ENCODE measurements at places on chromosomes 3 and 15. TPM values are rescaled to one million over a fixed set of nuclear protein-coding genes. Genes with fewer than 3 reads are reported as not detected.

Gene TAMM41
- total RNA-seq: 25.7 TPM

DNA sequence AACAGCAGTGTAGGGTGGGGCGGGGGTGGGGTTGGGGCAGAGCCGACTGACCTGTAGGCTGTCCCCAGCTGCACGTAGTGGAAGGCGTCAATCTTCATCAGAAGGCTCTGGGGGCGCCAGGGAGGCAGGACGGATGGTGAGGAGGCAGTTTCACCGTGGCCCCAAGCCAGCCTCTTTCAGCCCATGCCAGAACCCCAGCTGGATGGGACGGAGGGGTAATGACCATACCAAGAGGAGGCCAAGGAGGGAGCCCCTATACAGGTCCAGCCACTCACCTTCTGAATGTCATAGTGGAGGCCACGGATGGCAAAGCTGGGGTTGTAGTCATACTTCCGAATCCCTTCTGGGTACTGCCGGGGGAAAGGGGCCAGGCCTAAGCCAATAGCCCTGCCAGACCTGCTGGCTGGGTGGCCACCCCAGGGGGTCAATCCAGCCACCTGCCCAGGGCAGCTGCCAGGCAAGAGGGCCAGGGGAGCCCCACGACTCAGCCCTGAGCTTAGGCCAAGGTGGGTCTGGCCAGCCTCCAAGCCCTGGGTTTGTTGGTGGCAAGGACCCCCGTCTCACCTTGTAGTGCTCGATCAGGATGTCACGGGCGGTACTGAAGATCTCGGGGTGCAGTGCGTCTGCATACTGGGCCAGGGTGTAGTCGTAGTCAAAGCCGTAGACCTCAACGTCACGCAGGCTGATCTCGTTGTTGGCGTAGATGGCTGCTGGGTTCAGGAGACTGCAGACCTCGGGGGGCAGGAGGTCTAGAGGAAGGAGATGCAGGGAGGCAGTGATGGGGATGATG is 4.9 kb downstream of the NT5DC2 start:
- no peak for DNase-seq

Gene CA12
- not detected for total RNA-seq

GRCh38 chr3:4750306-4750968 is 228.8 kb upstream of the BHLHE40 start:
- peak; percentile 9 for DNase-seq

Gene UCN2
- not detected for total RNA-seq

Gene ISG20
- total RNA-seq: 257 TPM

GRCh38 chr3:94433811-94434210 is 370.9 kb downstream of the NSUN3 start:
- DNase-seq: no peak

DNA sequence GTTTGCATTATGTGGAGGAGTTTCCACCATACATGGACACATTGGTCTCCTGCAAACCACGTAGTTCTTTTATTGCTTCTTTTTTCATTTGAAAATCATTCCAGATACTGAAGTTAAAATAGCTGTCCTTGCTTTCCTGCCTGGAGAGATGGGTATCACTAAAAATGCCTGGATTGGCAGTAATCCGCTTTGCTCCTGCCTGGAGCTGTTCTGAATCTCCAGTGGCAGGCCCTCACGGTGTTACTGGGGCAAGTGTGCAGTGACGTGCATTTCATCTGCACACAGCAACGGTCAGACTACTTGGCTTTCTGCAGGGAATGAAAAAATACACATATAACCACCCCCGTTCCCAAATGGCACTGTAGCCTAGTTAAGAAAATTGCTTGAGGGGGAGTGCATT is 272.9 kb downstream of the IL5RA start:
- DNase-seq: no peak

Gene PCSK6
- 1.1 TPM for total RNA-seq

DNA sequence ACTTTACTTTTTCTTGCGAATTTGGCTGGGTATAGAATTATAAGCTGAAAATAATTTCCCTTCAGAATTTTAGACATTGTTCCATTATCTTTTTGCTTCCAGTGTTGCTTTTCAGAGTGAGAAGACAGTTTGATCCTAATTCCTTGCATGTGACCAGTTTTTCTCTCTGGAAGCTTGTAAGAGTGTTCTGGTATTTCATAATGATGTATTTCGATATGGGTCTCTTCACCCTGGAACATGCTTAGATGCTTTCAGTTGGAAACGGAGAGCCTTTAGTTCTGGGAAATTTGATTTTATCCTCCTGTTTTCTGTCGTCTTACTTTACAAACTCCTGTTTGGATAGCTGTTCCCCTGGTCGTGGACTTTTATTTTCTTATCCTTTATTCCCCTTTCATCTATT is 13.9 kb downstream of the ALPK3 start:
- no peak for DNase-seq

GRCh38 chr3:18258492-18258891 is 166.6 kb downstream of the SATB1 start:
- DNase-seq: no peak

DNA sequence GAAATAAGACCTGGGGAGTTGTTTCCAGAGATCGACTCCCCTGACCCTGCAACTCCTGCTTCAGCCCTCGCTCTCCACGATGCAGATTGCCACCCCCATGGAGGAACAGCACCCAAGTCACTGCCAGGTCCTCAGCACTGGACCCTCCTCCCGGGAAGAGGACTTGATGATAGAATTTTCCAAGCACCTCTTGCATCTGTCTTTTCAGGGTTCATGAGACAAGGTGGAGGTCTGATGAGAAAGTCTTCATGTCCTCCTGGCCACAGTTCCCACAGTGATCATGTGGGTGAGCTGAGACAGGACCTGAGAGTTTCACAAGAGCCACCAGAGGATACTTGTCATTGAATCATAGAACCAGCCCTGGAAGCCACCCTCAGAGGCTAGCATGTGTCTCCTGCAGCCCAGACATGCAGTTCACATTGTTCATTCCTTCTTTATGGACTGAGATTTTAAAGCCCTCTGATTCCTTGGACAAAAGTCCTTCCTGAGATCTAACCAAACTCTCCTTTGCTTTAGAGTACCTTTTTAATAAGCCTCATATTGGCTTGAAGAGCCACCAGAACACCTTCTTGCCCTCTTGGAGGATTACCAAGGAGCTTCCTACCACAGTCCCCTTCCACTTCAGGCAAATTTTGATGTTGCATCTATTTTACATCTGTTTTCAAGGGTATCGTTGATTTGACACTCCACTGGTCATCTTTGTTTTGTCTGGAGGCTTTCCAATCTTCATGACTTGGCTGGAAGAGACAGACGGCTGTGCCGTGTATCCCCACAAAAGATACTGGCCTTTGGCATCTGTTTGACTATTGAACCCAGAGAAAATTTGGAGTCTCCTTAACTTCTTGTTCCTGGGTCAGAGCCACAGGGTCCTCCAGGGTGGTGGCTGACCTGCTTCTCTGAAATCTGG is 224.8 kb upstream of the BHLHE40 start:
- no peak for DNase-seq

DNA sequence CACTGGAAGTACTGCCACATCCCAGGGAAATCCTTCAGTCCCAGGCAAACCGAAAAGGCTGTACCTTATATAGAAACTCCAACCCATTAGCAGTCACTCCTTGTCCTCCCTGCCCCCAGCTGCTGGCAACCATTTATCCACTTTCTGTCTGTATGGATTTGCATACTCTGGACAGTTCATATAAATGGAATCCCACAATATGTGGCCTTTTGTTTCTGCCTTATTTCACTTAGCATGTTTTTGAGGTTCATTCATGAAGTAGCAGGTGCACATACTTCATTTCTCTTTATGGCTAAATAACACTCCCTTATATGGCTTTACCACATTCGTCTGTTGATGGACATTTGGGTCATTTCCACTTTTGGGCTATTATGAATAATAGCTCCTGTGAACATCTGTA is 51.6 kb upstream of the CMTM8 start:
- DNase-seq: no peak

DNA sequence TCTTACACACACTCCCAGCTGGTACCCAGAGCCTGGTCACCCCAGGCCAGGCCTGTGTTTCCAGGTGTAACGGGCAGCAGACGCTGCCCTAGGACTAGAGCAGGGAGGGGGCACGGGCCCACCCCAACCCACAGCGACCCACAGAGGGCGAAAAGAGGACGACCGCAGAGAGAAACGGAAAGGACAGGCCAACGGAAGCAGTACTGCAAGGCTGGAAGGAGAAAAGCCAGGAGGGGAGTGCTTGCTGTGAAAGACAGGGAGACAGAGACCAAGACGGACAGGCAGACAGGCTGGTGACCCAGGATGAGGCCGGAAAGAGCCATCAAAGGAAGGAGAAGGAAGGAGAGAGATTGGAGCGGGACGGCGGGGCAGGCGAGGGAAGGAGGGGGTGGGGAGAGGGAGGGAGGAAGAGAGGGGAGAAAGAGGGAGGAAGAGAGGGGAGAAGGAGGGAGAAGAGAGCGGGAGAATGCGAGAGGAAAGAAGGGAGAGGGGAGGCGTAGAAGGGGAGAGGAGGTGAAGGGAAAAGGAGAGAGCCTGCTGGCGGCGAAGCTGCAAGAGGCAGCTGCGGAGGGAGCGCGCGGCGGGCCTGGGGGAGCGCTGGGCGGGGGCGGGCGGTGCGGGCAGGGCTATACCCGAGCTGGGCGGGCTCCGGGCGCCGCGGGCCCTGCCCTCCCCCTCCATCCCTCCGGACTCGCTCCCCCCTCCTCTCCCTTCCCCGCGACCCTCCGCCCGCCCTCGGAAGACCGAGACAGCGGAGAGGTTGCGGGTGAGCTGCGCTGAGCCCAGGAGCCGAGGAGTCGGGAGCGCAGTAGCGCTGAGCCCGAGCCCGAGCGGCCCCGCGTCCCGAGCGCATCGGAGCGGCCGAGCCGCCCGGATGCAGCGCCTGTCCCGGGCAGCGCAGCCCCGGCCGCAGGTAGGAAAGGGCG is at the start of gene SLC6A1:
Gene SLC6A1 (plus strand): TSS at position 732 of the 926 bp plus-strand sequence. CDS start 24,464 bp downstream, outside the sequence.
- no peak for DNase-seq

Data from CD4-positive, CD25-positive, alpha-beta regulatory T cell (primary cell).